ENCODE measurements at places on chromosomes 12 and 14.

- no peak for DNase-seq
Measured at GRCh38 chr12:19220205-19220604, 90.7 kb downstream of the PLEKHA5 start.

DNA sequence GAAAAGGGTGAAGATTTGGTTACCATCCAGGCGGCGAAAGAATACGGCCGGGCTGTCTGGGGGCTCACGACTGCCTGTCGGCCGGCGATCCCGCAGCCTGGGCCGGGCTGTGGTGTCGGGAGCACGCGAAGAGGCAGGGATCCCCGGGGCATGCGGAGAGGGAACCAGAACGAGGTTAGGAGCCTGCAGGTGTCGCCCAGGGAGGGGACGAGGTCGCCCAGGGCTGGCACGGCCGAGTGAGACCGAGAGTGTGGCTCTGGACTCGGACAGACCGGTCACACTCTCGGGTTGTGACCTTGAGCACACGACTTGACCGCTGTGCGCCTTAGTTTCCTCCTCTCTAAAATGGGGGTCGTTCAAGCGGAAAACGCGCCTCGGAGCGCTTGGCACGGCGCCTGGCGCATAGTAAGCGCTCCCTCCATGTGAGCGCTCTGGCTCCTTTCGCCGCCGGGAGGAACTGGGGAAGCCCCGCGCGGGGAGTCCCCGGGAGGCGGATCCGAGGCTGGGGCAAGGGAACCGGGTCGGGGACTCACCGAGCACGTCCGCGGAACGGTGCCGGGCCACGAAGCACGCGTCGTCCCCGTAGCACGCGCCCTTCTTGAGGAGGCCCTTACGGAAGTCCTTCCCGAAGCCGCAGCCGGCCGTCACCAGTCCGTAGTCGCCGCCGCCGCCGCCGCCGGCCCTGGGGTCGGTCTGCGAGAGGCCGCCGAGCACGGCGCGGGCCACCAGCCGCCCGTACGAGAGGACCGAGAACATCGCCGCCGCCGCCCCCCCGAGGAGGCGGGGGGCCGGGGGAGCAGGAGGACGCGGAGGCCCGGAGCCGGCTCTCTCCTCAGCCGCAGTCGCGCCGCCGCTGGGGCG lies 612 bp downstream of the PPTC7 start:
- peak; percentile 70 for DNase-seq

- no peak for DNase-seq
Measured at GRCh38 chr14:106346534-106347290, 820.3 kb downstream of the TMEM121 start.

DNA sequence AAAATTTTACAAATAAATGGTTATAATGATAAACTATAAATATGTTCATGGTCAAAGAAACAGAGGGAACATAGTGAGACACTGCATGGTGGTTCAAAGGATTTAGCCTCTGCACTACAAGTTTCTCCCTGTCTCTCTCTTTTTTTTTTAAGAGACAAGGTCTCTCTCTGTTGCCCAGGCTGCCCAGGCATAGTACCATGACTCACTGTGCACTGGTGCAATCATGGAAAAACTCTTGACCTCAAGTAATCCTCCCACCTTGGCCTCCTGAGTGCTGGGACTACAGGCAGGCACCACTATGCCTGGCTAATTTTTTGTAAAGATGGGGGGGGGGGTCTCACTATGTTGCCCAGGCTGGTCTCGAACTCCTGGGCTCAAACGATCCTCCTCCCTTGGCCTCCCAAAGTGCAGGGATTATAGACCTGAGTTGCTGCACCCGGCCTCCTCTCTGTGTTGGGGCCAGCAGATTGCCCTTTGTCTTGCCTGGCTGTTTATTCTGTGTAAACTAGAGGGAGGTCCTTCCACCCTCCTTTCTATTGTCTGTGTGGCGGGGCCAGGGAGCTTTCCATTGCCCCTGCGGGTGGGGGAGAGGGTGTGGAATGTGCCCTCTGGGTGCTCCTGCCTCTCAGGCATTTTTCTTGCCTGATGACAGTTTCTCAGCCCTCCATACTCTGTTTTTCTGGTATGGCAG lies 22.1 kb downstream of the MTHFD1 start:
- DNase-seq = no peak

DNA sequence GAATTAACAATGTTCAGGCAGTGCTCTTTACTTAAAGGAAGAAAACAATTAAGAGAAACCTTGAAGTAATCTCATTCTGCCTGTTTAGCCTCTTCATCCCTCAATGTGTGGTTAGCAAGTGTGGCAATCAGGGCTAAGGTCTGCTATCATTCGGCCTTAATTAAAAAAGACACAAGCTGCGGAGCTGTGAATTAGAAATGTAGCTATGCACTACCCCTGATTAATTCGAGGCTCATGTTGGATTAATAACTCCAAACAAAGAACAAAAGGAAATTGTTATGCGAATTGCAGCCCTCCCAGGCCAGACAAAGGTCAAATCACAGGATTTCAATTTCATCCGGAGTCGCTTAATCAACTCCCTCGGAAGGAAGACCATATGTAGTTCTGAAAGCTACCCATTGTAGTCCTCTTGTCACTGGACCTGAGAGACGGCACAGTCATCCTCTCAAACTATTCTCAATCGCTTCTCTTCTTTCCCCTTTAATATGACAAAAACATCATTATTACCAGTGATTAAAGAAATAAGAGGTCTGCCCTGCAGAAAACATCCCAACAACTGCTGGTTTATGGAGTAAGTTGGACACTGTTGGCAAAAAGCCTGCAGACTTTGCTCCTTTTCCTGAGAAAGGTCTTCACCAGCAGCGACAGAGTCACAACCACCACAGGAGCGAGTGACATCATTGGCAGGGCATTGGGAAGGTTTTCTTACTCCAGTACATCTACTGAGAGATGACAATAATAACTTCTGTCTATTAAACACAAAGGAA lies 71.1 kb upstream of the SOX5 start:
- no peak for DNase-seq

GRCh38 chr12:125492354-125493270 lies 427.4 kb downstream of the AACS start:
- no peak for DNase-seq

- no peak for DNase-seq
Measured at GRCh38 chr14:22184157-22184829, 404.7 kb downstream of the DAD1 start.

DNA sequence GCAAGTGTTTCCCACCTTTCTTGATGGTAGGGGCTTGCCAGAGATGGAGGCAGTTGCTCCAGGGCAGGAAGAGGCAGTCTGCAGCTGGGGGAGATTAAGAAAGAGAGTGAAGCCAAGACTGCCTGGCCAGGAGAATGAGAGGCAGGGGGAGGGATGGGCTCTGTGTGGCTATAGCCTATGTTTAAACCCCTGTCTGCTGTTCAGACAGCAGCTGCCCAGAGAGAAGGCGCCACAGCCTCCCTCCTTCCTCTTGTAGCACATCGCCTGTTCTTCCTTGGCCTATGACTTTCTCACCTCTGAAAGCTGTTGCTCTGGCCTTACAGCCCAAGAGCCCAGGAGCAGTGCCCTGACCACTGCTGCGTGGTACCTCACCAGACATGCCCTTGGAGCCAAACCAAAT lies 61.7 kb downstream of the EMP1 start:
- no peak for DNase-seq

DNA sequence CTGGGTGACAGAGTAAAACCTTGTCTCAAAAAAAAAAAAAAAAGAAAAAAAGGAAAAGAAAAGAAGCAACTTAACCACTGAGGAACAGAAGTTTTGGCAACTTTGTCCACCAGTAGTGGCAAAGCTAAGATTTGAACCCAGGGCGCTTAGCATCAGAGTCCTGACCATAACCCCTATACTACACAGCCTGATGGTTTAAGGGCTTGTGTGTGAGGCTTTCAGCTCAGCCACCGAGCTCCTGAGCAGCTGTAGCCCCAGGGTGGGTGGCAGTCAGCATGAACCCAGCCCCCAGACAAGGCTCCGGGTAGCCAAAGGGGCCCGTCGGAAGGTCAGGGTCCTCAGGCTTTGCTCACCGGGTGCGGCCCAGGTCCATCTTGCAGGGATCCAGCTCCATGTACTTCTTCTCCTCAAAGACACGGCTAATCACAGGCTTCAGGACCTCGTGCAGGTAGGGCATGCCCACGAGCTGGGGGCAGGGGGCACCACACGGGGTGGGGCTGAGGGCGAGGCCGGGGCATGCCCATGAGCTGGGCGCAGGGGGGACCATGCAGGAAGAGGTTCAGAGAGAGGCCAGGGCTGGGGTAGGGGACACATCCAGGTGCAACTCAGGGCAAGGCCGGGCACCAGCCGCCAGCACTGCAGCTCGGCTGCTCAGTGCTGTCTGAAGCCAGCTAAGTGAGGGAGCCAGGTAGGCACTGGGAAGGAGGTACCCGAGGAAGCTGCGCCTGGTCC lies 20.9 kb downstream of the RASAL1 start:
- no peak for DNase-seq

DNA sequence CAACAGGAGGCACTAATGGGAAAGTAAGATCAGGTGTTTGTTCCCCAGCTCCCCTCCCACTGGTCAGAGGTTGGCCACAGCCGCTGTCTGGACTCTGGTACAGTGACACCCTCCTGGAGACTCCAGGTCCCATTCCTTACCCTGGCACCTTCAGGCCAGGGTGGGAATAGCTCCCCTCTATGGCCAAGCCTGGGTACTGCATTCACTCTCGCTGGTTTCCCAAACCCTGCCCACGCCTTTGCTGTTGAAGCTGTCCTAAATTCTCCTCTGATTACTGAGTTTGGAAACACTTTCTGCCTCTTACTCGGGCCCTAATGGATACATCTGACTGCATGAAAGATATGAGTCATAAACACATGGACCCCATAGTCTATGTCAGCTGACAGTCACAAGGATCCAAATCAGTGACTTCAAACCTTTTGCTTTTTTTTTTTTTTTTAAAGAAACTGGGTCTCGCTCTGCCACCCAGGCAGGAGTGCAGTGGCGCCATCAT lies 17.9 kb downstream of the HRK start:
- DNase-seq = peak; percentile 41

Measured in GM03348 (cell line).